ENCODE measurements at places on chromosomes 4 and X. TPM values are rescaled to one million over a fixed set of nuclear protein-coding genes. Genes with fewer than 3 reads are reported as not detected.

DNA sequence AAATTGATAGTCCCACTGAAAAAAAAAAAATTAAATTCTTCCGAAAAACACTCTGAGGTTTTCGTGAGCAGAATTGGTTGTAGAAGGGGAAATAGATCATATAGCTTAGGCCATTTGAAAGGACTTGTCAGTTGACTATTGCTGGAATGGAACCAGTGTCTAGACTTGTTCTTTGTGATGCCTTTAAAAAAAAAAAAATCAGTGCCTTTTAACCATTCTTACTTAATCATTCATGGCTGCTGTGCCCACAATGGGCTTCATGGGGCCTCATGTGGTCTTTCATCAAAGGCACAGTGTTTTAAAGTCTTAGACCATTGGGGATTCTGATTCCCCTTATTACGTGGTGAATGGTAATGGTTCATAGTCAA, 139.3 kb downstream of the AFF1 start:
- no peak overlapping the region for H3K27ac ChIP-seq
- H3K4me1 ChIP-seq: peaks cover 3% of the 10 kb centered on the region
- no peak overlapping the region for H3K4me3 ChIP-seq

DNA sequence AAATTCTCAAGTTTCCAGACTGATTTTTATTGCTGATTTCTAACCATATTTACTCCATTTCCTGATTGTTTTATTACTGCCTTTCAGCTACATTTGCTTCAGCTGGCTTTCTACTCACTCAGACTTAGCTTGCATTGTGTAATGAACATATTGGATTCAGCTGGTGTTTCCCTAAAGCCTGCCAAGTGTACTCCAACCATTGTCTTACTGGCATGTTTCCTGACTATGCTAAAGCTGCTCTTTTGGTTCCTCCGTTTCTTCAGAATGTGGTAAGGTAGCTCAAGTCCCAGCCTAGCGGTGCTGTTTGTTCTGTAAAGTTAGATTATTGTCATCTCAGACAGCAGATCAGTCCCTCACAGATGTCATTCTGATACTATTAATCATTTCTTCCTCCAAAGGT, 53.1 kb upstream of the GLRA2 start:
- no peaks in the 10 kb centered on the region for H3K27me3 ChIP-seq
- H3K4me1 ChIP-seq: no peaks in the 10 kb centered on the region
- H3K4me3 ChIP-seq: no peak overlapping the region
- no peak for DNase-seq
- no peak overlapping the region for H3K27ac ChIP-seq
- H3K36me3 ChIP-seq: no peaks in the 10 kb centered on the region

GRCh38 chr4:56055027-56055977, 106.6 kb downstream of the CEP135 start:
- no peaks in the 10 kb centered on the region for H3K36me3 ChIP-seq
- H3K4me3 ChIP-seq: no peak overlapping the region
- no peaks in the 10 kb centered on the region for H3K27me3 ChIP-seq
- DNase-seq: peak; percentile 42

GRCh38 chr4:22369901-22370562, 145.8 kb downstream of the ADGRA3 start:
- no peaks in the 10 kb centered on the region for H3K4me1 ChIP-seq
- H3K36me3 ChIP-seq: no peaks in the 10 kb centered on the region
- H3K4me3 ChIP-seq: no peak overlapping the region

GRCh38 chr4:164771088-164771487, 17.2 kb downstream of the SMIM31 start:
- peaks cover 2% of the 10 kb centered on the region for H3K27me3 ChIP-seq
- no peaks in the 10 kb centered on the region for H3K4me1 ChIP-seq
- H3K36me3 ChIP-seq: no peaks in the 10 kb centered on the region
- no peak overlapping the region for H3K27ac ChIP-seq
- H3K4me3 ChIP-seq: no peak overlapping the region
- DNase-seq: no peak

DNA sequence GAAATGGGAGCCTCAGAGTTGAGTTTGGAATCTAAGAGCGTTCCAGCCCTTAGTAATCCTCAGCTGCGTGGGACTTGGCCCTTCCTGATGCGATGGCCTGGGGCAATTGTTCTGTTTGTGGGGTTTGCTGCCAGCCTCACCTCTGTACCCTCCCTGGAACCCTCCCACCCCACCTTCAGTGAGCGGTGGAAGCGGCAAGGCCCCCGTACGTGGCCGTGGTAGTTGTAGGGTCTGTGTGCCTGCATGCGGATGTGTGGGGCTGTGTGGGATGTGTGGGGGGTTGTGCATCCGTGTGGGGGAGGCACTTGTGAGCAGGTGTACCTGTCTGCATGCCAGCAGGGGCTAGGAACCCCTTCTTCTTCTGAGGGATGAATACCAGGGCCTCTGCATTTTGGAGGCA, 65.4 kb upstream of the ADRA2C start:
- H3K4me3 ChIP-seq: no peak overlapping the region
- H3K4me1 ChIP-seq: no peaks in the 10 kb centered on the region
- H3K27me3 ChIP-seq: peaks cover 8% of the 10 kb centered on the region

- H3K4me1 ChIP-seq: no peaks in the 10 kb centered on the region
- H3K4me3 ChIP-seq: no peak overlapping the region
- no peaks in the 10 kb centered on the region for H3K36me3 ChIP-seq
- no peak for DNase-seq
Observed at GRCh38 chrX:107450823-107451509, 1.5 kb downstream of the FRMPD3 start.

GRCh38 chr4:185470501-185471195, 885 bp downstream of the CCDC110 start:
- DNase-seq: no peak
- peak overlapping the region; percentile 75 for H3K4me3 ChIP-seq
- H3K4me1 ChIP-seq: no peaks in the 10 kb centered on the region
- H3K27ac ChIP-seq: no peak overlapping the region
- peaks cover 3% of the 10 kb centered on the region for H3K27me3 ChIP-seq

GRCh38 chr4:48149827-48150370, 15.8 kb upstream of the TXK start:
- no peaks in the 10 kb centered on the region for H3K27me3 ChIP-seq
- H3K4me3 ChIP-seq: no peak overlapping the region
- no peaks in the 10 kb centered on the region for H3K4me1 ChIP-seq
- H3K36me3 ChIP-seq: no peaks in the 10 kb centered on the region
- H3K27ac ChIP-seq: no peak overlapping the region

Gene SUPT20HL2
- not detected for total RNA-seq

All from astrocyte (in vitro differentiated cells and primary cell).